Chondrocyte (in vitro differentiated cells): ENCODE measurements at places on chromosomes 6 and 20. TPM values are rescaled to one million over a fixed set of nuclear protein-coding genes. Genes with fewer than 3 reads are reported as not detected.

BMP5 gene
- not detected in 3 replicates for total RNA-seq

- DNase-seq = no peak
Observed at GRCh38 chr6:84050408-84050807, 16.8 kb downstream of the MRAP2 start.

DNA sequence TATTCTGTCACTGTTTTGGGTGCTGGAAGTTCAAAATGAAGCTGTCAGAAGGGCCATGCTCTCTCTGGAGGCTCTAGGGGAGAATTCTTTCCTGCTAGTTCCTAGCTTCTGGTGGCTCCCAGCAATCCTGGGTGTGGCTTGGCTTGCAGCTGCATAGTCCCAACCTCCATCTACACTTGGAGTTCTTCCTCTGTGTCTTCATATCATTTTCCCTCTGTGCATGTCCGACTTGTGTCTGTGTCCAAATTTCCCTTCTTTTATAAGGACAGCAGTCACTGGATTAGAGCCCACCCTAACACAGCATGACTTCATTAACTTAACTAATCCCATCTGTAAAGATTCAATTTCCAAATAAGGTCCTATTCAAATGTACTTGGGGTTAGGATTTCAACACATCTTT, 23.3 kb upstream of the ENPP1 start:
- no peak for DNase-seq

BPIFB2 gene
- total RNA-seq = not detected in 3 replicates
